RCC 7860 (cell line): ENCODE measurements at places on chromosomes 6 and 20.

DNA sequence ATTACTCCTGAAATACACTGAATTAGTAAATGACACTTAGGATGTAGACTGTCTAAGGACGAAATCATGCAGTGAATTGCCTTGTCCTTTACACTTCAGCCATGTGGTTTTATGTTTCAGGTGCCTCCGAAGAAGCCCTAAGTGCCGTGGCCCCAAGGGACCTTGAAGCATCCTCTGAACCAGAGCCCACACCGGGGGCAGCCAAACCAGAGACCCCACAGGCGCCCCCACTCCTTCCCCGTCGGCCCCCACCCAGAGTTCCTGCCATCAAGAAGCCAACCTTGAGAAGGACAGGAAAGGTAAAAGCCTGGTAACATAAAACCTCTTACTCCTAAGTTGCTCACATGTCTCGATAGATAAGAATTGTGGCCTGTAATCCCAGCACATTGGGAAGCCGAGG, 75.3 kb downstream of the SERAC1 start:
- no peak for DNase-seq

DNA sequence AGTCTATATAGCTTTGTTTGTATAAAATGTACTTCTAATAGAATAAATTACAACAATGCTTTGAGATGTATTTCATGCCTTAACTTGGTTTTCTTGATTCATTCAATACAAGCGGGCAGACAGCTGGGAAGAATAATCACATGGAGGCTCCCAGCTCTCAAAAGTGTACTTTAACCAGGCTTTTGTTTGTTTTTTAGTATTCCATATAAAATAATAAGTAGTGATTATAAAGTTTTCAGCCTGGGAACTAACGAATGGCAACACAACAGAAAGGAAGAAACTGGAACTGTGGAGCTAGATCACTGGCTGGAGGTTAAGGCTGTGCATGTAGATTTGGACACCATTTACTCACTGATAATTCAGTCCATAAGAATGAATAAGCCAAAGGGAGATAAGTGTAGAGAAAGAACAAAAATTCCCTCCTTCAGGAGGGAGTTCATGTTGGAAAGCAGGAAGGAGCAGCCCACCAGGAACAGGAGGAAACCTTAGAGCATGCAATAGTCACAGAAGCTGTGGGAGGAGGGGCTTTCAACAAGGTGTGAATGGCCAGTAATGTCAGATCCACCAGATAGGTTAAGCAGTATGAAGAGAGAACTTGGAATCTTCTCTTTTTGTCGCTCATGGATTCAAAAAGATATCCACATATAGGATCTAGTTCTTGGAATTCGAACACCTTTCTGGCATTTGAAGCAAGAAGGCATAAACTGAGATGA, 41.2 kb upstream of the SLC35D3 start:
- no peak for DNase-seq

- peak; percentile 29 for DNase-seq
These were observed 541 bp downstream of the SNX21 start for GRCh38 chr20:45833883-45834796.

DNA sequence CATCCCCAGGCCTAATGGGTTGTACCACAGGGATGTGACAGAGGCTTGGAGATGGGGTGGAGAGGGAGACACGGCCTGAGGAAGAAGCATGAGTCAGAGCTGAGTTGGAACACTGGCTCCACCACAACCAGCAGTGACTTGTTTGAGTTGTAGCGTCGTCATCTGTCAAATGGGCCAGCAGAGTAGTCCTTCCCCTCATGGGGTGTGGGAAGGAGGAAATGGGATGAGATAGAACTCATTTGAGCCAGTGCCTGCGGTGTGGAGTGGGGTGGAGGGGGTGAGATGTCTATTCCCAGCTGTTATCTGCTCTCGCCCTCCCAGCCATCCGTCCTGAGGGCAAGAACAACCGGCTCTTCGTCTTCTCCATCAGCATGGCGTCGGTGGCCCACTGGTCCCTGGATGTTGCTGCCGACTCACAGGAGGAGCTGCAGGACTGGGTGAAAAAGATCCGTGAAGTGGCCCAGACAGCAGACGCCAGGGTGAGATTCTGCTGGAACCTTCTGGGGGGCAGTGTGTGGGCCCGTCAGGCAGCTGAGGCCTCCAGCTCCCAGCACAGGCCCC, 32.5 kb downstream of the PLCG1 start:
- DNase-seq = peak; percentile 70

DNA sequence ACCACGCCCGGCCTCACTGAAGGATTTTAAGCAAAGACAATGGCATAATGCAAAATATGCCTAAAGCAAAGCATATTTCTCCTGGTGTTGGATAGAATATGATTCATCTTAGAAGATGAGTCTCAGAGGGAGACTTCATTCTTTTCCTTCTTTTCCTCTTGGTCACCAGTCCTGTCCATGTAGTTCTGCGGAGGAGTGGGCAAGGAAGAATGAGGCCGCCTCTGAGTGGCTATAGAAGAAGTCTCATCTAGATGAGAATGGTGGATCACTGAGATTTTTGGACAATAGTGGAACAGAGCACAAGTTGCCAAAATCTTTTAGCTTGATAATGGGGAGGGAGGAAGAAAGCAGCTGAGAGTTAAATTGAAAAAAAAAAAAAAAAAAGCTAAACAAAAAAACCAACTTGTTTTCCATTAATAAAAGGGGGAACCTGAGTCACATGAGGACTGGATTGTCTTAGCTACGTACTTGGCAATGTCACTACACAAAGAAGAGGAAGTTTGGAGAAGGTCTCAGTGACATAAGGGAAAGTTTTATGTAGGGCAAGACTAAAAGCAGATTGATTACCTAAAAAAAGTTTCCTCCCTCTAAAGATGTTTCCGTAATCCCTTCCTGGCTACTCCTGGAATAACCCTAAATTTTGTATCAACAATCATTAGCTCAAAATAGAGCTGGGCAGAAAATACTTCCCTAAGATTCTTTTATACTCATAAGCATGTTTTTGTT, 6.0 kb downstream of the CD83 start:
- DNase-seq = no peak

- DNase-seq = no peak
These were observed 2.3 kb downstream of the SLC2A4RG start for GRCh38 chr20:63741676-63742380.

GRCh38 chr6:90502866-90503407, 83.9 kb downstream of the MAP3K7 start:
- DNase-seq = peak; percentile 44

DNA sequence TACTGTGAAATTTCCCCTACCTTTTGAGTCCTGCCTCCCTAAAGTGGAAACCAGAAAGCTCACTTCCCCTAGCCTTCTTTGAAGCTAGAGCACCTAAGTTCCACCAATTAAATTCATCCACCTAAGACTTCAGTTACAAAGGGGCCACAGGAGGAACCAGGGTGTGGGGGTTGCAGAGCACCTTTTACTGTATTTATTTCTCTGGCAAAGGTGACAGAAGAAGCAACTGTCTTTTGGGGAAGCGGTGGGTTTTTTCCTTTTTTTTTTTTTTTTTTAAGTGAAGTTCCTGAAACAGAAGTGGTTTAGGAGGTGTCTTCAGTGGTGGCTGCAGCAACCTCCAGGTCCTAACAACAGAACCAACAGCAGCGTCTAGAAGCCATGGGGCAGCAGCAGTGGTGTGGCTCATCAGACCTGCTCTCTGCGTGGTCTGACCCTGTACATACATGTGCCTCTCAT, 13.1 kb downstream of the PSMB9 start:
- DNase-seq = no peak

DNA sequence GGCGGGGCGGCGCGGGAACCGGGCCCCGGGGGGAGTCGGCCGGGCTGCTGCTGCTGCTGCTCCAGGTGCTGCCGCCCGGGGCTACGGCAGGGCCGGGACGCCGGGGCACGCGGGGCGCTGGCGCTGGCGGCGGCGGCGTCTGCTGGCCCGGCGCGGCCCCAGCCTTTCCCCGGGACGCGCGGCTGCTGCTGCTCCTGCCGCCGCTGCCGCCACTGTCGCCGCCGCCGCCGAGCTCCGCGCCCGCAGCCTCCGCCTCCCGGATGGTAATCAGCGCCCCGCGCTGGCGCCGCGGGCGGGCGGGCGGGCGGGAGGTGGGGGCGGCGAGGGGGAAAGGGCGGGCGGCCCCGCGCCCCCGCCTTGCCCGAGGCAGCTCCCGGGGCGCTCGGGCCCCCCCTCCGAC, 306 bp downstream of the EBF4 start:
- DNase-seq = no peak

- no peak for DNase-seq
These were observed 1361.8 kb upstream of the CITED2 start for GRCh38 chr6:140736231-140736630.

GRCh38 chr6:56148488-56149186, 98.7 kb downstream of the COL21A1 start:
- DNase-seq = no peak

GRCh38 chr20:42123981-42124473, 505.9 kb upstream of the CHD6 start:
- no peak for DNase-seq

DNA sequence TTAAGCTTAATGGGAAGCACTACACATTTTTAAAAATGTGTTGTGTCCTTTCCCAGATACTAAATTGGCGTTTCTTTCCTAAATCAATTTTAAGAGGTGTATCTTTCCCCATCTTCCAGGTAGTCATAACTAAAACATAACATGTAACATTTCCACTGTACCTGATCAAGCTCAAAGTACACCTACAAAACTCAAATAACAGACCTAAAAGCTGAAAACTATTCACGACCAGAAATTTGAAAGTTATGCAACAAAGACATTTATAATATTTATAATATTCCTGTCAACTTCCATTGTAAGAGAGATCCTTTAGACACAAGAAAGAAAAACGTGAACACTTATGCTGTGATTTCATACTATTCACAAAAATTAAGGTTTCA, 3.5 kb downstream of the STAU1 start:
- DNase-seq = no peak

DNA sequence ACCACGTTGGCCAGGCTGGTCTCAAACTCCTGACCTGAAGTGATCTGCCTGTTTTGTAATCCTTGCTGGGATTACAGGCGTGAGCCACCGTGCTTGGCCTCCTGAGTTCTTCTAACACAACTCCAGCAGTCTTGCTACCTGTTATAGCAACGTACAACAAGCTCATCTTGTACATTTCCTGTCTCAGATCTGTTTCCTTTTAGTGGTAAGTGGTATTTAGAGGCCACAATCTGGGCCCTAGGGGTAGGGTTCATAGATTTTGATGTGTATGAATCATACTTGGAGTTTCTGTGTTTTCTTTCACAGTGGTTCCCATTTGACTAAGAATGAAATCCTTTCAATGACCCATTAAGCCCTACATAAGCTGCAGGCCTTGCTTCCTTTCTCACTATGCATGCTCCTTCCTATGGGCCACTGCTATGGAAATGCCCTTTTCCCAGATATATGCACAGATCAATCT, 27.1 kb upstream of the SYNCRIP start:
- no peak for DNase-seq

GRCh38 chr20:53530440-53530839, 63.2 kb downstream of the ZNF217 start:
- no peak for DNase-seq

- DNase-seq = no peak
These were observed 52.6 kb downstream of the CD83 start for GRCh38 chr6:14170128-14170527.

- no peak for DNase-seq
These were observed 28.7 kb downstream of the OLIG3 start for GRCh38 chr6:137465378-137466009.

DNA sequence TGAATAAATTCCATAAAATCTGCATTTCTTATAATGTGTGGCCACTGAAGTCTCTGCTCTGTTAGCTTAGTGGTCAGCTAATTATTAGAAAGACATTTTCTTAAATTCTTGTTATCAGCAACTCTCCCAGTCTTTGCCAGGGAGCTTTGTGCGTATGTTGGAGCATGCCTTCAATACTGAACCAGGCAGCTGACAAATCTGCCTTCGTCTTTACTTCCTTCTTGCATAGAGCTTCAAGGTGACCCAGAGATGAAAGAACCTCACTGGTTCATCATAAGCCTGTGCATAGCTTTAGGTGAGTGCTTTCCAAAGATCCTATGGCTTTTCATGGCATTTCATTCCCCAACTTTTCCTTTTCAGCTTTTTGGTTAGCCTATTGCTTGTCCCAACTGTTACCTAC, 43.0 kb upstream of the NELFCD start:
- DNase-seq = no peak

DNA sequence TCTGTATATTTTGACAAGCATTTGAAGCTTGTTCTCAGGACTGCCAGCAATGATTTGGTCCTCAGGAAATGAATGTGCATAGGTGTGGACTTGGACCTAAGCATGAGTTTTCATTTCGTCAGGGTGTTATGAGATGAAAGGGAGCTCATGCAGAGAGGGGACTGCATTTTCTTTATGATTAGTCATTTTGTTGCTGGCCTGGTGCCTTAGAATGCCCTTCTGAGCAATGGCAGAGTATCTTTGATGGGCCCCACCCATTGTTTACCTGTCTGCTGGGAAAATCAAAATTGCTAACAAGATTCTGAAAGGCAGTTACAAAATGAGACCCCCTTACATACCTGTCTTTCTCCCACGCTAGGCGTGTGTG, 51.5 kb upstream of the MTHFD1L start:
- peak; percentile 25 for DNase-seq

DNA sequence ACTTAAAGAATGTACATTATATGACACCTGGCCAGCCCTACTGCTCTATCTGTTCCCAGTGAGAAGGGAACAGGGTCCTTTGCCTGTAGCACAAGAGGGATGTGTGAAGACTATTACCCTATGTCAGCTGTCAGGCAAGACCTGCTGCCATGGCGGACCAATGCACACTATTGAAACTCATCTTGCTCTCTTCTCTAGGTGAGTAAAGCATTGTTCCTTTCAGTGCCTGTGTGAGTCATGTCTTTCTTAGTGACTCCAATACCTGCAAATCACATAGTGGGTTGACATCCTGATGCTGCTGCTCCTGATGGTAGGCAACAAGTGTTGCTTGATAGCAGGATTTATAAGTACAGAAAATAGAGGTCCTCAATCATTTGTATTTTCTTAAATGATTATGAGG, 48.8 kb upstream of the SYNCRIP start:
- DNase-seq = no peak
